KG1 (cell line): ENCODE measurements at places on chromosomes 12 and 14.

GRCh38 chr14:52954346-52955214 lies 3.7 kb upstream of the FERMT2 start:
- no peak for DNase-seq

- no peak for DNase-seq
Observed at GRCh38 chr12:92094751-92095161, 50.9 kb downstream of the BTG1 start.

DNA sequence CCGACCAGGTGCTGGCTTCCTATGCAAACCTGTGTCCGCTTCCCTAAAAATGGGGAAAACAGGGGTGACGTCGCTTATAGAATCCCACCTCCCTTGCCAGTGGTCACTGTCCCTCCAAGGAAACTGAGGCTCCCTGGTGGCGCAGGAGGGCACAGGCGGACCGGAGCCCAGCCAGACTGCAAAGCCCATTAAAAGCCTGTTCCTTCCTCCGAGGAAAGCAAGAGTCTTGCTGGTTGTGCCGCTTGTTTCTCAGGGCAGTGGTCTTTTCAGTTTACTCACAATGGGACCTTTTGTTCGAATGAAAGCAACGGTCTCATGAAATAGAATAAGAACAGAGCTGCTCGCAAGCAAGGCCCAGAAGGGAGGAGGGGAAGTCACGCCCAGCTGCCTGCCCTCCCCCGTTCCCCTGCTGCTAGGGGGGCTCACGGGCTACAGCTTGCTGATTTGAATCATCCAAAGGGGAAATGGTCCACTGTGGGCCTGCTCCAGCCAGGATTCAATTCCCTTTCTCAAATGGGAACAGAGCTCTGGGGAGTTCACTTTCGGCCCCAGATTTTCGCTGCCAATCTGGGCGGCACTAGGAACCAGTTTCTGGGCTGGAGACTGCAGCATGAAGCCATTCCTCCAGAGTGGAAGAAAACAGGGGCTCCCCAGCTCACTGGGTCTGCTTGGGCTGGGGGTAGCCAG lies 4.6 kb upstream of the SELPLG start:
- DNase-seq, result no peak

DNA sequence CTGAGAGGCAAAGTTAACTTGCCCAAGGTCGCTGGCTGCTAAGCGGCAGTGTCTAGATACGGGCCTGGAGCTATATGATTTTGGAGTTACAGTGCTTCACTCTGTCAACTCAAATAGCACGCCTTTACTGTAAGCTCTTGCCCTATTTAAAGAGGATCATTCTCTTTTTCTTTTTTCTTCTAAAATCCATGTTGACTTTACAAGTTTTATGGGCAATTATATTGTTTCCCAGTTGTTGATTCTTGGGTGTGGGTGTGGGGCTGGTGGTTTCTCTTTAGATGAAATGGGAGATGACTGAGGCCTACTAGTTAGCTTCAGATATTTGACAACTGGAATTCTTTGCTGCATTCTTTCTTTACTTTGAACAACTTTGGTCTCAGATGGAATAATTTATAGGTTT lies 70.7 kb downstream of the C12orf75 start:
- no peak for DNase-seq

DNA sequence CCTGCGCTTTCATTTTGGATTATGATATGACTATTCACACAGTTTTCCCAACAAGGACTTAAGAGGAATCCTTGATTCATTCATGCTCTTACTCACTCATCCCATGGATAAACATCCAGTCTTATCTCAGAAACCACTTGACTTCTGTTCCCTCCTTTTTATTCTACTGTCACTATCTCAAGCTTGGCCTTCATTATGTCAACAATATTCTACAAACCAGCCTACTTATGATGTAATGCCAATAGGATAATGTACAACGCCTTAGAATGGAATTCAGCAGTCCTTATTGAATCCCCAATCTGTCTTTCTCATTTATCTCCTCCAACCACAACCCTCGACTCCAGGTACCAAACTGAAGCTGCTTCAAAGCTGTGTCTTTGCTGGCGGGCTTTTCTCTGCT lies 448.5 kb downstream of the PDZRN4 start:
- no peak for DNase-seq

DNA sequence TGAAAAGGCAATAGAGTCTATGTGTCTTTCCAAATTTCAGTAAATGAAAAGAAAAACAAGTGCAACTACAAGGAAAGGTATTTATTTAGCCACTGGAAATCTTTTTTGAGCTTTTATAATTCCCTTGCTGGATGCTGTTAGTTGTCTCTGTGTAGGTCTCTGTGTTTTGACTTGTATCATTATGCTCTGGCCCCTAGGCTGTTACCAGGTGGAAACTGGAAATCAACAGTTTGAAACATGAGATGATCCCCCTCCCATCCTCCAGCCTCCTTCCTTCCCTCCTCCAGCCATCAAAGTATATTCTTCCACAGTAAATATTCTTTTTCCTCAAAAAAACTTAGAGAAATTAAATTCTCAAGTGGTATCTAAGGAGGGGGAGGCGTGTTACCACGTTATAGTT lies 934 bp upstream of the DCN start:
- DNase-seq, result no peak
